Peyer's patch (tissue), 4 donors: ENCODE measurements at places on chromosomes 5 and 9. TPM values are rescaled to one million over a fixed set of nuclear protein-coding genes. Genes with fewer than 3 reads are reported as not detected.

- DNase-seq: no peak
Measured at GRCh38 chr9:86613943-86614342, 259.7 kb upstream of the TUT7 start.

DNA sequence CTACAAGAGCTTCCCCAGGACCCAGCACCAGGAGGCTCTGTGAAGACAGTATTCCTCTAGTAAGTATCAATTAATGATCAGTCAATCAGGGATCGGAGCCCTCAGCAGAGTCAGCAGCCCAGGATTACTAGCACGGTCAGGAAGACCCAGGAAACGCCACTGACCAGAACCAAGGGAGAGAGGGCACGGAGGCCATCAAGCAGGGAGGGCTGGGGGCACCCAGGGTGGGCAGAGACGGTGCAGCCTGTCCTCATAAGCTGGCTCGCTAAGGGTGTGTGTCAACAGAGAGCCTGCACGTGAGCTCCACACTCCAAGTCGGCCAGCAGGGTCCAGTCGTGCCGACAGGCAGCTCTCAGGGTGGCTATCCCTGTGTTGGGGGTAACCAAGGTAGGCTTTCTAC, 29.0 kb downstream of the VAV2 start:
- DNase-seq: no peak

DNA sequence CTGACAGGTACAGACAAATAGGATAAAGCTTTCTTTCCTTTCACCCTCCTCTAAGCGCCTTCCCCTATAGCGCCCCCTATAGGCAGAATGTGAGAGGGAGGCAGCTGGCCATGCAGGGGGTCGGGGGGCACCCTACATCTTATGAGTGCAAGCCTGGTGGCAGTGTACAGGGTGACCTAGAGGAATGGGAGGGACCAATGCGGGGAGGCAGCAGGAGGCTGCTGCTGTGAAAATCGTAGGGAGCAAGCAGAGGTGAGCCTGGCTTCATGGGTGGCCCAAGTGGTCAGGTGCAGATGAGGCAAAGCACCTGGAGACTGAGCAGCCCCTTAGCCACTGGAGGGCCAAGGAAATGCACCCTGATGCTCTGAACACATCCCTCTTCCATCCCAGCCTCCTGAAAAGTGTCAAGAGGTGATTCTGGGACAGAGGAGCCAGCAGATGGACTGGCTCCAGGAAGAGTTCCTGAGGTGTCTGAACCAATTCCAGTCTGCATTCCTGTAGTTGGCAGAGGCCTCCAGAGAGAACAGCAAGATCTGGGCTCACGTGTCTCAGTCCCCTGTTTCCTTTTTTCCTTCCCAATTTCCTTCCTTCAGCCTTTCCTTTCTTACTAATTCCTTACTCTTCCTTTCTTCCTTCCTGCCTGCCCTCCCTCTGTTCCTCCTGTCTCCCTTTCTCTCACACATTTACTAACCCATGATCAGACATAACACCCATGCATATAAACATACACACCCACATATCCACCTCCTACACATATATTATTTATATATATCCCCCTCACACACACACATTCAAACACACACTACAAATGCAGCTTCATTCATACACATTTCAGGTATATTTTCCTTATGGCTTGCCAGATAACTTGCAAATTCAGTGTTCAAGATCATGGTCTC, 32.8 kb upstream of the GALNT10 start:
- no peak for DNase-seq

- no peak for DNase-seq
Measured at GRCh38 chr5:175654807-175655206, 3.1 kb upstream of the HRH2 start.

DNA sequence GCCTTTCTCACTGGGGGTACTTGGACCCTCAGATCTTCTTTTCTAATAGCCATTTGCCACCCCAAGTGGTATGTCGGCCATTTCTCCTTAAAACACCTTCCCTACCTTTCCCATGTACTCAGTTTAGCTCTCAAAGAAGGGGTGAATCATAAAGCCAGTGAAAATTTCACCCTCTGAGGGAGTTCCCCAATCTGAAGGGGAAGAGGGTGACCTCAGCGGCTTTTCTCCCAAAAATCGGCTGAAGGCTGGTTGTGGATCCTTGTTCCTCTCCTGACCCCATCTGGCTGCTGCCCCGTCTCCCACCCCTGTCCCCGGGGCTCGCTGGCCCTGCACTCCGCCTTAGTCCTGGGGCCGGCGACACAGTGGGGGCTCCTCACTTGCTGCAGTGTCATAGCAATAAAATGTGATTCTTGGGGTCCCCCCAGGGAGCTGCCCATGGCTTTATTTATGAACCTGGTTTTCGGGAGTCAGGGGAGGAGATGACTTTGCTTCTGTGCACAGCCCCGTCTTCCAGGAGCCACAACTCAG, 17.3 kb upstream of the LTC4S start:
- DNase-seq: no peak

- peak; percentile 83 for DNase-seq
Measured at GRCh38 chr9:89542401-89543021, 44.6 kb upstream of the SEMA4D start.

- DNase-seq: no peak
Measured at GRCh38 chr5:69090158-69090557, 3.7 kb upstream of the SLC30A5 start.

DNA sequence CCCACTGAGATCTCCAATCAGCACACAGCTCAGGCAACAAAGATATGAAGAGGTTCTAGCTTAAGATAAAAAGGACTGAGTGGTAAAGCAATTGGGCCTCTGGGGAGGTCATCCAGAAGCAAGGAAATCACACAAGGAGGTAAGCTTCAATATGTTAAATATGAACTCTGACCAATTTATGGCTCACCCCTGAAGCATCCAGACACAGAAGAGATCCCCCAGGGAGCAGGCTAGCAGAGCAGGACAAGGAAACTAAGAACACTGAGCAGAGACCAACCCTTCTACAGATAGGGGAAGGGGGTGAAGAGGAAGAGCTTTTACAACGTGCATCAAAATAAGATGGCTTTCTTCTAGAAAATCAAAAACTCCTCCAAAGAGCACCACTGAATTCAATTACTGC, 616.2 kb downstream of the DNAH5 start:
- no peak for DNase-seq

DNA sequence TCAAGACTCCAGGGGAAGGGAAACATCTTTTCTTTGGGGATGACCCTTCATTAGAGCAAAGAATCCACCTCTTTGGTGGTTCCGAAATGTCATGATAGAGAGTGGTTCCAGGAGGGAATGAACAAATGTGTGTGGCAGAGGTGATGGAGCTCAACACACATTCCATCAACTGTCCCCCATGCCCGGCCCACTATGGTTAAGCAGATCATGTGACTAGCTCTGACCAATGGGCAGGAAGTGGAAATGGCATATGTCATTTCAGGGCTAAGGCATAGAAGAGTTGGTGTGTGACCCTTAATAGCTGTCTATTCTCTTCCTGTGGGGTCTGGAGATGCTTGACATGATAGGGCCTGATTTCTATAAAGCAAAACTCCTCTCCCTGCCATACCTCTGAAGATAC, 194.6 kb downstream of the GAS1 start:
- DNase-seq: no peak

GRCh38 chr5:1280177-1281037, 14.5 kb downstream of the TERT start:
- DNase-seq: peak; percentile 32

DNA sequence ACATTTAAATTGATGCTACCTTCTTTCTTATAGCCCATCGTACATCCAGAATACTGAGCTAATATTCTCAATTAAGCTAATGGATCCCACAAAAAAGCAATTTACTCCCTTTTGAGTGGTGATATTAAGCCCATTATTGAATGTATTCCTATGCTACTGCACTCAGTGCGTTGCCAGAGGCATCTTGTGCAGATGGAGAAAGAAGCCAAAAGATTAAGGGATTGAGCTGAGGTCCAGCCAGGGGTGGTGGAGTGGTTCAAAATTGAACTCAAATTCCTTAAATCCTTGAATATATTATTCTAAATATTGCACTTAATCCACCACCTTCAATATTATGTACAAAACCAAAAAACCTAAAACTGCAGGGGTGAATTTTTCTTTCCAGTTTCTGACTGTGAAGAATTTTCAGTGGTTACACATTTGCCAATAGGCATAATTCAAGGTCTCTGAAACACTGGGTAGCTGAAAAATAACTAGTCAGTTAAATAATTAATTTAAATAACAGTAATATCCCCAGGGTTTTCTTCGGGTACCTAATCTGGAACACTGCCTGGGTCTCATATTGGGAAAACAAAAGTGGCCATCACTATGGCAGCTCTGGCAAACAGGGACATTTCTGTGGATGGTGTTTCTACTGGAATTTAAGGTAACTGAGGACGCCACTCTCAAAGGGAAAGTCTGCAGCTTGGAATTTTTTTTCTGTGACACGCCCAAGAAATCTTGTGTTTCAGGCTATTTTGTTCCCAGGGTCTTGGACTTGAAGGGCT, 6.2 kb upstream of the LIFR start:
- no peak for DNase-seq

GRCh38 chr5:180201051-180201987, 7.7 kb downstream of the RASGEF1C start:
- no peak for DNase-seq

DNA sequence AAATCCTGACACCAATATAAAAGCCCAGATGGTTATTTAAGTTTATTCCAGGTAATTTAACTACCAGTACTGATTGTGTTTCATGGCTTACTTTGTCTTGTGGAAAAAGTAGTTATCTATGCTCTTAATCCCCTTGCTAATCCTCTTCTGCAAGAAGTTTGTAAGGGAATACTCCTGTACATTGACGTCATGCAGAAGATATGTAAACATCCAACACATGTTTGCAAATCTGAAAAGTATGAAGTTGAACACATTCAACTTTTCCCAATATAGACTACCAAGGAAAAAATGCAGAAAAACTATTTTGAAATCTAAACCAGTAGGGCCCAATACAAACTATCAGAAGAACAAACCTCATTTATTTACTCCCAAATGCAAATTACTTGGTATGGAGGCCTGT, 56.3 kb upstream of the ELL2 start:
- no peak for DNase-seq

DNA sequence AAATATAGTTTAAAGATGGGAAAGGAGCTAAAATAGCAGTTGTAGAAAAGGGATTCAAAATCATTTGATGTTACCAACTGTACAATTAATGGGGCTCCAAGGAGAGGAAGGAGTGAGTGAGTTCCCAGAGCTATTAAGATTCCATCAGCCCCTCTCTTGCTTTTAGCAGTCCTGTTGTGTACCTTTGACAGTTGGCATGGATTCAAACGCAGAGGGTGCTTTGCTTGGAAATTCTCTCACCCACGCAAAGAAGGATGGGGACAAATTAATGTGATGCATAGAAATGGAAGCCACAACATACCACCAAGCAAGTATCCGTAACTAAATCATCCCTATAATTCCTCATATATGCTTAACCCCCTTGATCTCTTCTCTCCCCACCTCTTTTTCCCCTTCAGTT, 461.3 kb downstream of the EBF1 start:
- no peak for DNase-seq

DNA sequence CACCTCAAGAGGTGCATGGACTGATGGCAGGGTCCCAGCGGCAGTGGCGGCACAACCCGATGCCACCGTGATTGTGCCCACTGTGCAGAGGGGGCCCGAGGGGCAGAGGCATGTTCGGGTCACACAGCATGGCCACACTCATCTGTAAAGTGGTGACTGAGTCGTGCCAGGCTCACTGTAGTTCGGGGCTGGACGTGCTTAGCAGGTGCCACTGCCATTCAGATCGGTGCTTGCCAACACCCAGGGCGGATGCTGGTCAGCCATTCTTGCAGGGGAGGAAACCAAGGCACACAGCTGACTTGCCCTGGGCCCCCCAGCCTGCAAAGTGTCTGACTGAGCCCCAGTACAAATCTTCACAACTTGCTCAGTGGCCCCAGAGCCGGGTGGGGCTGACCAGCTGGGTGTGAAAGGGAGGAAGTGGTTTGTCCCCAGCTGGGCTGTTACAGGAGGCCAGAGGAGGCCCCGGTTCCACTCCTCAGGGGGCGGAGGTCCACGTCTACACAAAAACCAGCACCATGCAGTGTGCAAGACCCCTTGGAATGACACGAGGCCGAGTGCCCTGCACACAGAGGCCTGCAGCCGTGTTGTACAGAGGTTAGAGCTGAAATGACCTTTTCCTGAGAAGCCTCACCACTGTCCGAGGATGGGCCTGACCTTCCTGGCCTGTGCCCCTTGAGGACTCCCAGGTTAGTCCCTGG, 17.9 kb downstream of the FGD3 start:
- DNase-seq: peak; percentile 87

GRCh38 chr9:22363421-22363887, 83.2 kb upstream of the DMRTA1 start:
- no peak for DNase-seq

GRCh38 chr5:107324809-107325208, 345.9 kb downstream of the EFNA5 start:
- DNase-seq: no peak

- DNase-seq: no peak
Measured at GRCh38 chr5:169009123-169009522, 291.8 kb downstream of the SLIT3 start.

GRCh38 chr5:91059409-91059808, 323.7 kb downstream of the ARRDC3 start:
- DNase-seq: no peak

GRCh38 chr5:56698463-56699381, 116.6 kb upstream of the MAP3K1 start:
- DNase-seq: no peak

GRCh38 chr5:38188591-38188990, 69.8 kb upstream of the EGFLAM start:
- no peak for DNase-seq

- no peak for DNase-seq
Measured at GRCh38 chr9:80571953-80572352, 1000.2 kb downstream of the TLE4 start.

- DNase-seq: no peak
Measured at GRCh38 chr9:13934416-13934815, 379.5 kb downstream of the NFIB start.

DNA sequence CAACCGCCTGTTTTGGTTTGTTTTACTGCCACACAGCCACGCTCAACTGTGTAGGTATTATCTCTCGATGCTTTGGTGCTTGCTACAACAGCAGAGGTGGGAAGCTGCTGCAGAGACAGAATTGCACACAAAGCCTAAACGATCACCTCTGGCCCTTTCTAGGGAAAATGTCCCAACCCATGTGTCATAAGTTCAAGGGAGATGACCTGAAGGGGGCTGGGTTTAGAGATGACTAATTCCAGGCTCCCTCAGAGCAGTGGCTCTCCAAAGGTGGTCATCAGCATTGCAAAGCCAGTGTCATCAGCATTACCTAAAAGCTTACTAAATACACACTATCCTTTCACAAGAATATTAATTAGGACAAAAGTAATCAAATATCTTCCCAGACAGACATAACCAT, 10.9 kb downstream of the ZNF622 start:
- no peak for DNase-seq

Gene NR2F1-AS1
- 9.1 TPM for total RNA-seq

Gene CCL28
- total RNA-seq: 22.3 TPM

Gene APBA1
- 2.1 TPM for total RNA-seq

Gene PCDHGB3
- 5.0 TPM for total RNA-seq

Gene ARHGEF37
- 12.4 TPM for total RNA-seq

Gene PKD2L2
- total RNA-seq: not detected

Gene BAAT
- not detected for total RNA-seq

Gene DMGDH
- 1.9 TPM for total RNA-seq

Gene FAM153A
- not detected for total RNA-seq

Gene DMRT2
- not detected for total RNA-seq

Gene MACIR
- 42.7 TPM for total RNA-seq

Gene ANXA1
- 223 TPM for total RNA-seq

Gene OR1L1
- not detected for total RNA-seq

Gene SOHLH1
- total RNA-seq: not detected
